ENCODE measurements at places on chromosomes 7 and 10. TPM values are rescaled to one million over a fixed set of nuclear protein-coding genes. Genes with fewer than 3 reads are reported as not detected.
A peak's percentile ranks its signal among the peaks of the same experiment; 100 is the strongest.

GRCh38 chr10:46002916-46003693 lies 27.3 kb downstream of the NCOA4 start:
- peak; percentile 46 for DNase-seq

EN2 gene
- not detected for total RNA-seq

- no peak for DNase-seq
These were observed 77.6 kb downstream of the UBE2H start for GRCh38 chr7:129875160-129875559.

DNA sequence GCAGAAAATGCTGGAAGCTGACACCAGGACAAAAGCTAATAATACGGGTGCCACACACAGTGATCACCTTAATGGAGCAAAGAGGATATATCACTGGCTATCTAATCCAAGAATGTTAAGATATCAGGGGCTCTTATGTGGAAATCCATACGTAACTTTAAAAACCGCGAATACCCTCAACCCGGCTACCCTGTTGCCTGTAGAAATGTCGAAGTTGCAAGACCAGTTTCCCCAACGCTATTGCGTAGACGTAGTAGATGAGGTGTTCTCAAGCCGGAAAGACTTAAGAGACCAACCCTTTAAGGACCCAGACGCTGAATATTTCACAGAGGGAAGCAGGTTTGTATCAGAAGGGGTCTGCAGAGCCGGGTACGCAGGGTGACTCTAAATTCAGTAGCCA lies 7.9 kb upstream of the CYREN start:
- DNase-seq, result no peak

CNPY1 gene
- total RNA-seq, result not detected

DNA sequence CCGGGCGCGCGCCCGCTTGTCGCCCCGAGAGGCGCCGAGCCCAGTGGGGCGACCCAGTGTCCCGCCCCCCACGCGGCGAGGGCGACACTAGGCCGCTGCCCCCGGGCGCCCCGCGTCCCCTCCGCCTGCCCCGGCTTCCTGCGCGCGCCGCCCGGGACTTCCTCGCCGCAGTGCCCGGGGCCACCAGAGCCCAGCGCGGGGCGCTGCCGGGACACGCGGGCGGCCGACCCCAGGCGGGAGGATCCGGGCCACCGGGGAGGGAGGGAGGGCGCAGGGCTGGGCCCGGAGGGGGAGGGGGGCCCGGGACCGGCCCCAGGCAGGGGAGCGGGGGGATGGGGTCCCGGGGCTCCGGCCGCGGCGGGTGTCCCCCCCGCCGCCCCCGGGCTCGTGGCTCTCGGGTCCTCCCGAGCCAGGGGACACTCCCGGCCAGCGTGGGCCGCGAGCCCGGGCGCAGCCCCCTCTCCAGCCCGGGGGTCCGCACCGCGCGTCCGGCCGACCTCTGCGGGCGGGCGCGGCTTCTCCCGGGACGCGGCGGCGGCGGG lies 435 bp upstream of the PWWP2B start:
- peak; percentile 37 for DNase-seq

DNA sequence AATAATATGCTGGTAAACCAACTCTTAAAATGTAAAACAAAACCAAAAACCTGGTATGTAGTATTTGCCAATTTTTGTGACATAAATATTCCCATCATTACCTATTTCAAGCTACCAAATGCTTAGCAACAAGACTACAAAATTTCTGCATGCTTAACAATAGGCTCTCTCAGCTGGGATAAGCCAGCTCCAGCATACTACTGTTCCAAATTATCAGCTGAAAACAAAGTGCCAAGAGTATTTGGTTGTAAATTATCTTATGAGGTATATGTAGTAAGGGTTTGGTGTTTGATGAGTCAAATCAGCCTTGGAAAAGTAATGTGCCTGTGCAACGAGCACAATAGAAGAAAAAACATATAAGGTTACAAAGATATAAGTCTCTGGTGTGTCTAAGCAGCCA lies 263.2 kb downstream of the HGF start:
- DNase-seq, result no peak

DNA sequence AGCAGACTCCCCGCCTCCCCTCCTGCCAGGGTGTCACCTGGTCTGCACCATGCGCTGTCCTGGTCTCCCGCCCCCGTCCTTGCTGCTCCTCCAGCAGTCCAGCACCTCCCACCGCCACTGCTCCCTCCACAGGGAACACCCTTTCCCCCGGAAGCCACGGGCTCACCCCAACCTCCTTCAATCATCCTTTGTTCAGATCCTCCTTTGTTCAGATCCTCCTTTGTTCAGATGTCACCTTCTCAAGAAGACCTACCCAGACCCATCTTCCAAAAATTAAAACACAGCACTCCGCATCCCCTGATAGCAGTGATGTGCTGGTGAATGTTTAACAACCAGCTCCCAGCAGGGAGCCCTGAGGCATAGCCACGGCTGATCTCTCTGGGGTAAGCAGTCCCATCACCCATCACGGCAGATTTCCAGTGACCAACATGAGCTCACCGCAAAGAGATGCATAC lies 237.7 kb downstream of the USP6NL start:
- DNase-seq, result peak; percentile 2

GRCh38 chr7:150311711-150312110 lies 11.4 kb upstream of the LRRC61 start:
- DNase-seq, result peak; percentile 64

- no peak for DNase-seq
These were observed 67.2 kb downstream of the RABGEF1 start for GRCh38 chr7:66807736-66808135.

EIF5AL1 gene
- 0.59 TPM for total RNA-seq

DNA sequence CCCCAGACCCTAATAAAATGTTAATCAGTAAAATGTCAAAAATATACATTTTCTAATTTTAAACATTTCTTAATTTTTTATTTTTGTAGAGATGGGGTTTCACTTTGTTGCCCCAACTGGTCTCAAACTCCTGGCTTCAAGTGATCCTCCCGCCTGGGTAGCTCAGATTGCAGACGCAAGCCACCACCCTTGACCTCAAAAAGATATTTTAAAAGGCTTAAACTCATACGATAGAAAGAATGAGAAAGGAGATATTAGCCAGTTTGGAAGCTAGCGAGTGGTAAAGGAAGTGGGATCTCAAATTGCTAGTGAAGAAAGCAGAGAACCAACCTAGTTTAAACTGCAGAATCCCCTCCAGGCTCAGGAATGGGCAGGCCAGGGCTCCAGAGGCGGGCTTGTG lies 4.5 kb downstream of the WIPI2 start:
- no peak for DNase-seq

GRCh38 chr7:105748701-105749100 lies 127.7 kb downstream of the ATXN7L1 start:
- no peak for DNase-seq

METTL27 gene
- 1.9 TPM for total RNA-seq

FOXP2 gene
- total RNA-seq, result not detected

DNA sequence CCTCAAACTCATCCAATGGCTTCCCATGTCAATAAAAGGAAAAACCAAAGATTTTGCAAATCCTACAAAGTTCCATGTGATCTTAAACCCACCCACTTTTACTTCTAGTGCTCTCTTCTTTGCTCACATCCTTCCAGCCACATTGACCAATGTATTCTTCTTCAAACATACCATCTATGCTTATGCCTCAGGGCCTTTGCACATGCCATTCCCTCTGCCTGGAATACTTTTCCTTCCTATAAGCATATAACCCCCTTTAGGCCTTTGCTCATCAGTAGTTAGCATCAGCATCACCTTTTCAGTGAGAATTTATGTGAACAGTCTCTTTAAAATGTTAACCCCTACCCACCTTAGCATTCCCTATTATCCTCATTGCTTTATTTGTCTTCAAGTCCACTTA lies 11.0 kb upstream of the PCLO start:
- no peak for DNase-seq

VIPR2 gene
- total RNA-seq, result not detected

DNA sequence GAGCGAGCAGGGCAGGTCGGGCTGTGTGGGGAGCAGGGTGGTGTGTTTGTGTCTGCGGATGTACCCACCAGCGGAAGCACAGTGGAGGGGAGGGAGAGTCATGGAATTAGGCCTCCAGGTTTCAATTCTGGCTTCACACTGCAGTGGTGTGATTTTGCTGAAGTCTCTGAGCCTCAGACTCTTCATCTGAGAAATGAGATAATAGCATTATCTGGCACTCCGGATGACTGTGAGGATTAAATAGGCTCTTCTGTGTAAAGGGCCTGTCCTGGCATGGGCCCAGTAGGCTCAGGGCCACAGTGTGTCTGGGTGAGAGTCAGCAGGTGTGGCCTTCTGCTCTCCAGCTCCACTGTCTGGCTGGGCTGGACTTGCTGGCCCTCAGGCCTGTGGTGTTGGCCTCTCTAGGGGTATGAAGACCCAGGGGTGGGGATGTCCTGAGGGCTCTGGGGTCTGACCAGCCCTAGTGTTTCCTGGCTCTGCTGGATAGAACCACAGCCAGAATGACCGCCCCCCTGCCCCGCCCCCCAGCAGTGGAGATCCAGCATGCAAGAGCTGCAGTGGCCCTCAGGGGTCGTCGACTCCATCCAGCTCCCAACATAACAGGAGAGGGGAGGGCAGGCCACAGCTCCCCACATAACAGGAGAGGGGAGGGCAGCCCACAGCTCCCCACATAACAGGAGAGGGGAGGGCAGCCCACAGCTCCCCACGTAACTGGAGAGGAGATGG lies 178.6 kb downstream of the RPS24 start:
- peak; percentile 46 for DNase-seq

GRCh38 chr10:23505797-23506465 lies 67.1 kb downstream of the OTUD1 start:
- no peak for DNase-seq

RPP38 gene
- 8.7 TPM for total RNA-seq

GRCh38 chr10:12507165-12507850 lies 158.0 kb downstream of the CAMK1D start:
- DNase-seq, result no peak

DNA sequence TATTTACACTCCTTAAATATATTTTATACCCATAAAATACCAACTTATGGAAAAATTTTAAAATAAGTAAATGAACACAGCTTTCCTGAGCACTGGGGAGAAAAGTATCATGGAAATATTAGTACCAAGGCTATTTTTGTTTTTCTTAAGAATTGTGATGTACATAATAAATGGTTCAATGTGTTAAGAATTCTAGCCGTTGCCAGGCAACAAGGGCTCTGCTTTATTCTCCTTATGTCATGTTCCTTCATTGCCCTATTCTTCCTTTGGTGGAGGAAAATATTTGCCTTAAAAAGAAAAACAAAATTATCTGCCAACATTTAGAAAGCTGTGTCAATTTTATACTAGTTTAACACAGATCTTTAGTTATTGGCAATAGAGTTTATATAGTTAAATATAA lies 2.6 kb upstream of the ZPBP start:
- DNase-seq, result no peak

TAS2R41 gene
- total RNA-seq, result not detected

TRRAP gene
- 8.9 TPM for total RNA-seq

DNA sequence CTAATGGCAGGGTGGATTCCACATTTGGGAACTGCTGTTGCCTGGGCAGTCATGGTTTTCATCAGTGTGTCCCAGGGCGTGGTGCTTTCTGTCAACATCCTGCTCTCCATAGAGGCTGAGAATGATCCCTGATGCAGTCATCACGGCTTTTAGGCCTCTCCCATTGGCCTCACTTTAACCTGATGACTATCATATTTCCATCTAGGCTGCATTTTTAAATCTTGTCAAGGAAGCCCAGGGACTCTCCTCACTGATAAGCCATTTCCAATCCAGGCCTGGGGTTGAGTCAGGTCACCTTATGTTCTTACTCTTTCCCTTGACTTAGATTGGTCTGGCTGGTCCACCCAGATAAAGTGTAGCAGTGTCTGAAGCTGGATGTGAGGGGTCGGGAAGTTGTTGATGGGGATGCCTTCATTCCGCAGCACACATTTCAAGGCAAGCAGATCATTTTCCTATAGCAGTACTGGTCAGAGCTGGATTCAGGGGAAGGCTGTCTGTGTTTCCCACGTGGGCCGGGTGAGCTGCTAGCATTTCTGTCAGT lies 177.0 kb downstream of the AUTS2 start:
- peak; percentile 62 for DNase-seq

GRCh38 chr7:154364170-154364569 lies 312.0 kb downstream of the DPP6 start:
- DNase-seq, result no peak

DNA sequence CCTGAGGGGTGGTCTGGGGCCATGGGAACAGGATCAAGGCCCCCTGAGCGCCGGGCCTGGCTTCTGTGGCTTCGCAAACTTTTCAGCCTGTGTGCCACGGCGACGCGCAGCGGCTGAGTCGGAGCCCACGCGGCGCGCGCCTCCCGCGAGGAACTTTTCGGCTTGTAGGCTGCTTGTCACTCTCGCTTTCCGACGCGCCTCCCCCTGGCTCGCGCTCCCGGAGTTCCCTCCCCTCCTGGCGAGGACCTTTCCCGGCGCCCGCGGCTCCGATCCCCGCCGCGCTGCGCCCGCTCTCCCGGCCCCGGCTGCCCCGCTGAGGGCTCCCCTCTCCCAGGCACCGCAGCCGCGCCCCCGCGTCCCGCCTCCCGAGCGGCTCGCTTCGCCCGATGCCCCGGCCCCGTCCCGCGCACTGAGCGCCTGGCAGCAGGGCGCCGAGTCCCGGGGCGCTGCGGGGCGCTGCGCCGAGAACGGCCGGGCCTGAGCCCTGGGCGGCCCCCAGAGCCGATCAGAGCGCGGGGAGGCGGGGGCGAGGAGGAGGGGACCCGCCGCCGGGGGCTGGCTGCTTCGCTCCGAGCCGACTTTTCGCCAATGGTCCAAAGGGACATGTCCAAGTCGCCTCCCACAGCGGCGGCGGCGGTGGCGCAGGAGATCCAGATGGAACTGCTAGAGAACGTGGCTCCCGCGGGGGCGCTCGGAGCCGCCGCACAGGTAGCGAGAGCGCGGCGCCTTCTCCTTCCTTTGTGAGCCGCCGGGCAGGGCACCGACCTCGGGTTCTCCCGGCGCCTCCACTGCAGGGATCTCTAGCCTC lies at the start of gene CACNB2:
Gene CACNB2, plus strand, starts transcription at position 276 of the 808 bp plus-strand sequence.
- DNase-seq, result peak; percentile 22

- DNase-seq, result no peak
These were observed 7.7 kb downstream of the ZSCAN25 start for GRCh38 chr7:99624484-99624883.

GRCh38 chr7:21538936-21539495 lies 3.8 kb upstream of the DNAH11 start:
- no peak for DNase-seq

DNA sequence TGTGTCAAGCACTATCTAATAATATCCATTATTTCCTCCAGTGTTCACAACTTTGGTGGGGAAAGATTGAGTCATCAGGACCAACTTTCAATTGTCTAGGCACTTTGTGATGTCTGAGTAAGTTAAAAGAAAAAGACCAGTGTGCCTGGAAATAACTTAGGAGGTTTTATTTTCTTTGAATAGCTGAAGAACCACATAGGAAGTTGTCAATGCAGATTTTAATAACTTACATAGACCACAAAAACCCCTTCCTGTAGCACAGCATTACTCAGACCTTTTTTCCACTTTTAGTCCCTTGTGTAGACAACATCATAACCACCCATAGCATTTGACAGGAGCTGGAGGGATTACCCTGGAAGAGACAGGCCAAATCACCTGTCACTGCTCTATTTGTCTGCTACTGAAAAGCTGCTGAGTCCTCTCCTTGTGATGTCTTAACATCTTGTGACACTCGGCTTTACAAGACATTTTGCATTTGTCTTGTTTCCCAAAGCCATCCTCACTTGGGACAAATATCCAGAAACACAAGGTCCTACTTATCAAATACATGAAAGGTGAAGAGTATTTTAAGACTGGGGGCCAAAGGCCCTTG lies 241.5 kb upstream of the PTER start:
- no peak for DNase-seq

- DNase-seq, result no peak
These were observed 37.4 kb upstream of the PRKCQ start for GRCh38 chr10:6617309-6618076.

AGFG2 gene
- 24.0 TPM for total RNA-seq

Measured in M059J (cell line).